Neural progenitor cell (in vitro differentiated cells): ENCODE measurements at places on chromosomes 1 and 21. TPM values are rescaled to one million over a fixed set of nuclear protein-coding genes. Genes with fewer than 3 reads are reported as not detected.

GRCh38 chr1:71721532-71721931, 560.8 kb downstream of the NEGR1 start:
- DNase-seq, result no peak

DNA sequence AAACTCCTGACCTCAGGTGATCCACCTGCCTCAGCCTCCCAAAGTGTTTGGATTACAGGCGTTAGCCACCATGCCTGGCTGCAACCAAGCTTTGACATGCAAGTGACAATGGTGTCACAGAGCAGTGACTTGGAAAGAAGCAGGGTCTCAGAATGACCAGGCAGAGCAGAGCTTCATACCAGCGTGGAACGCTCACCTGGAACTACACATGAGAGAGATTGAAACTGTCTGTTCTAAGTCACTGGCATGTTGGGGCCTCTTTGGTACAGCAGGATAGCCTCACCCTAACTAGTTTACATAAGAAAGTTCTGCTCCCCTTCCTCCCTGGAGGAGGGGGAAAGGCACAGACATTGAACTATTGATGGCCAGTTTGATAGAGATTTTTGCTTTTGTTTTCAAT, 47.5 kb upstream of the ITPKB start:
- DNase-seq, result no peak

GRCh38 chr1:99600782-99601181, 45.1 kb upstream of the PALMD start:
- no peak for DNase-seq

DNA sequence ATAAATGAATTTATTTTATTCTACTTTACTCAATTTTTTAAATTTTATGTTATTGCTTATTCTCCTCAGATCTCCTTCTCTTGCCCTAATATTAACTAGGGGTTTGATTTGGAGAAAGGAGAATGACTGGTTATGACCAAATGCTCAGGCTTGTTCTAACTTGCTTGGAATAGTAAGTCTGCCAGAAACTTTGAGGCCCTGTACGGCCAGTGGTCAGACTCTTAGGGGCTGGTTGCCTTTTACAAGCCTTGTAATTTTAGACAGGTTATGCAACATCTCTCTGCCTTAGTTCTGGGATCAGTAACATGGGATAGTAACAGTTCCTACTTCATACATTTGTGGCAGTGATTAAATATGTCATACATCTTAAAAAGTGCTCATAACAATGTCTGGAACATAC, 279.5 kb downstream of the DUSP10 start:
- DNase-seq, result no peak

GRCh38 chr1:91777196-91777595, 108.8 kb downstream of the TGFBR3 start:
- DNase-seq, result no peak

GRCh38 chr1:198678901-198679329, 40.1 kb downstream of the PTPRC start:
- no peak for DNase-seq

Gene CHAF1B
- 19.4 and 26.1 TPM in 2 replicates for total RNA-seq

DNA sequence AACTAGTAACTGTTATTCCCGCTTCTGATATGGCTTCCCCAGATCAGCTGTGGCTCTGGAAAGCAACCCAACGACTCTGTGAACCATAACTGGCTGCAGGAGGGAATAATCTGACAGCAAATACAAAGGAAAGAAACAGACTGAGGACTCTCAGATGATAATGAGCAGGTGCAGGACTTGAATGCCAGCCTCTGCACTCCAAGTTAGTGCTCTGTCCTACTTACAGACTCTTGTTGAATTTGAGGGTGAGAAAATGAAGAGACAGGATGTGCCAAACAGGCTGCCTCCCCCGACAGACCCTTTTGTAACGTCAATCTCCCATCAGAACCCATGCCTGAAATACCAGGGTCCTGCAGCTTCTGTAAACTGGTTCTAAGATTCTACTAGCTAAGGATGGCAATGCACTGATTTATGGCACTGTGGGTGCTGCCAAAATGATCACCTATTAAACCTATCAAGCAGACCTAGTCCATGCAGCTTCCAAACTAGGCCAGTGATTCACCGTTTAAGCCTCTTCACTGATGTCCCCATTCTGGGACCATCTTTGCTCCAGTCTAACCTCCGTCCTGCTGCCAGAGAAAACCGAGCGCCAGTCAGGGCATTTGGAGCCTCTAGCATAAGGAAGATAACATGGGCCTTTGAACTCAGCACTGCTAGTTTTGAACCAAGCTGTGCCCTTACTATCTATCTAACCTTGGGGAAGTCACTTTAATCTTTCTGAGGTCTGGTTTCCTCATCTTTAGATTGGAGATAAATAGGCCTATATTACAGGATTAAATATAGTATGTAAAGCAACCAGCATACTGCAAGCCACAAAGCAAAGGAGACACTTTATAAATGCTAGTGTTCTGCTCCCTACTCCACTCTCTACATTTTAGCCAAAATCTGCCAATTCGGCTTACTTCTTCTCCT, 4.8 kb downstream of the MKNK1 start:
- no peak for DNase-seq

DNA sequence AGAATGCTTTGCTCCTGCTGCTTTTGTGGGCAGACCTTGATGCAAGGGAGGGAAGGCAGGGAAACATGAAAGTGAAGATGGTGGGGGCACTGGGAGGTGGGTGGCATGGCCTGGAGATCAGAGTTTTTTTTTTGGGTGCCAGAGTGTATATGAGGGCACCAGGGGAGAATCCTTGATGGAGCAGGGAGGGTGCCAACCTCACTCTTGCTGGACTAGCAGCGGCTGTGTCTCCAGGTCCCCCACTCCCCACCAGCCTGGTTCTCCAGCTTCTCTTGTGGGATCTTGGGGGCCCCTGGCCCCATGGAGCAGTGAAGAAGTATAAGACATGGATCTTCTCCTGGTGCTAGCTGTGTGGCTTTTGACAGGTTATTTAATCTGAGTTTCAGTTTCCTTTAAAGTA, 13.5 kb upstream of the PRELP start:
- no peak for DNase-seq

DNA sequence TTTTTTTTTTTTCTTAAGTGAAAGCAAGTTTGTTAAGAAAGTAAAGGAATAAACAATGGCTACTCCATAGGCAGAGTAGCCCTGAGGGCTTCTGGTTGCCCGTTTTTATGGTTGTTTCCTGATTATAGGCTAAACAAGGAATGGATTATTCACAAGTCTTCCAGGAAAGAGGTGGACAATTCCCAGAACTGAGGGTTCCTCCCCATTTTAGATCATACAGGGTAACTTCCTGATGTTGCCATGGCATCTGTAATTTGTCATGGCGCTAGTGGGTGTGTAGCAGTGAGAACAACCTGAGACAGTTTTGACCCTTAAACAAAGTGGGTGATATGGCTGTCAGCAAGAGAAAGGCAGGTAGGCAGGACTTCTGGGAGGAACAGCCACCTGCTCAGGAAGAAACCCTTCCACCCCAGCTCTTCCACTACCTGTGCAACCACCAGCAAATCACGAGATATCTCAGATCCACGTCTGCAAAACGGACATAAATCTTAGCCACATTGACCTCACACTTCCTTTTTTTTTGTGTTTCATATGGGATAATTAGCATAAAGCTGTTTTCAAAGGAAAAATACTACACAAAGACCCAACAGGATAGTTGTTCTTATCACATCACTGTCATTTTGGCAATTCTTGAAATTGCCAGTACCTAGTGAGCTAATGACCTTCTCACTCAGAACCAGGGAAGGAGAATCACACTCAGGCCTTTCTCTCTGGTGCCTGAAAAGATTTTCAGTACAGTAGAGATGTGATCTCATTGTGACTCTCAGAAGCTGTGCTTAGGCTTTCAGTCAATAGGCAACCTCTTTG, 34.8 kb upstream of the DUSP10 start:
- no peak for DNase-seq

DNA sequence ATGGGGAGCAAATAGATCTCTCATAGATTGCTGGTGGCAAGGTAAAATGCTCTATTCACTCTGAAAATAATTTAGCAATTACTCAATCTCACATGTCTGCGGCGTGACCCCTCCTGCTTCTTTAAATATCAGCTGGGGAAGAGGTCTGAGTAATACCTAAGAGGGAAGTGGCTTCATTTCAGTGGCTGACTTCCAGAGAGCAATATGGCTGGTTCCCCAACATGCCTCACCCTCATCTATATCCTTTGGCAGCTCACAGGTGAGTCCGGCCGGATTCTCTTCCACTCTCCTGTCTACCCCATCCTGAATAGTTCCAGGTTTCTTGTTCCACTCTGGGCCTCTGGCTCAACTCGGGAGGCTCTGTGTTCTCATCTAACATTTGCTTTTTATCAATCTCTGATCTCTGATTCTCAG, at the start of gene SLAMF7:
TSS of gene SLAMF7 (plus strand) at position 150 of the 414 bp plus-strand sequence. CDS start at position 205, 55 bp downstream.
- DNase-seq, result no peak

DNA sequence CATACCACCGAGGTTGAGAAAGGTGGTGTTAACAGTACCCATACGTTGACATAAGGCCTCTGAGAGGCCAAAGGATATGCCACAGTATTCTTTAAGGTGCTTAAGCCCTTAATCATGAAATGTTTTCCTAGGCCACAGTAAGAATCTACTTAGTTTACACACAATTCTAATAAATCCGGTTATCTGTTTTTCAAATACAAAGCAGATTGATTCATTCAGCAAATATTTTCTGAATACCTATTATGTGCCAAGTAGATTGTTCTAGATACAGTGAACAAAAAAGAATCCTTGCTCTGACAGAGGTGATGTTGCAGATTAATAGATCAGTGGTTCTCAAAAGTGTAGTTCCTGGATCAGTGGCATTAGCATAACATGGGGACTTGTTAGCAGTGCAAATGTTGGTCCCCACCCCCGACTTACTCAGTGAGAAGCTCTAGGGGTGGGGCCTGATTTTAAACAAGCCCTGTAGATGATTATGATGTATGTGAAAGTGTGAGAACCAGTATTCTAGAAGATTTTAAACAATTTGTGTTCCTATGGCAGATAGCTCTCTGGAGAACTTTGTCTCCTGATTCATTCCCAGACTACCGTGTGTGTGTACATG, 61.6 kb downstream of the NFIA start:
- no peak for DNase-seq

Gene FCER1G
- 0.34 TPM in 1 of 2 replicates, not detected in the other for total RNA-seq

- DNase-seq, result no peak
Measured at GRCh38 chr1:42469727-42470126, 6.6 kb downstream of the CCDC30 start.

Gene SLAMF7
- total RNA-seq, result not detected in 2 replicates

DNA sequence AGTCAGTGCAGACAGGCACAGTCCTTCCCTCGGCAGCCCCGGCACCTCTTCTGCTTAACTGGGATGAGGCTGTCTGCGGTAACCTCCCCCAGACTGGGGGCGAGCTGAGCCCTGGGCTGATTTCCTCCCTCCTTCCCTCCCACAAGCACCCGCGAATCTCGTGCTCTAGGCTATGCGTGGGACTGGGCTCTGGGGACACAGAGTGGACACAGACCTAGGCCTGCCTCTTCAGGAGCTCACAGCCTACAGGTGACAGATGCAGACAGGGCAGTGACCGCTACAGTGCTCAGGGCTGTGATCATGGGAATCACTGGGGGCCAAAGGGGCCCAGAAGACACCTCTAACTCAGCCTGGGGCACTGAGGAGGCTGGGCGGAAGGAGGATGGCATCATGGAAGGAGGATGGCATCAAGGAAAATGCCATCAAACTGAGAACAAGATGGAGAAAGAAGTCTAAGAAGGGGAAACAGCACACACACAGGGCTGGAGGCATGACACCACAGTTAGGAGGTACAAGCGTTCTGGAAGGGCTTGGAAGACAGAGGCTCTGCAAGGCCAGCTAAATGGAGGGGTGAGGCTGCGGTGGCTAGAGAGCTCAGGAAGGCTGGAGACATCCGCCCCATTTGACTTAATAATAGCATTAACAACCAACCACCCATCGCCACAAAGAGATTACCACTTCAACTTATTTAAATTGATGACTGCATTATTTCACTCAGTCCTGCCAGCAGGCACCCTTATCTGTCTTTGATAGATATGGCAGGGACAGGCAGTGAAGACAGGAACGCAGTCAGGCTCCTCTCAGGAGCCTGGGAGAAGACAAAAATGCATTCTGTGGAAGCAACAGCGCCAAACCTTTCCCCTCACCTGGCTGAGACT, 4.2 kb downstream of the TTC39A start:
- no peak for DNase-seq

Gene SLC35F3
- 0.79 and 1.5 TPM in 2 replicates for total RNA-seq

DNA sequence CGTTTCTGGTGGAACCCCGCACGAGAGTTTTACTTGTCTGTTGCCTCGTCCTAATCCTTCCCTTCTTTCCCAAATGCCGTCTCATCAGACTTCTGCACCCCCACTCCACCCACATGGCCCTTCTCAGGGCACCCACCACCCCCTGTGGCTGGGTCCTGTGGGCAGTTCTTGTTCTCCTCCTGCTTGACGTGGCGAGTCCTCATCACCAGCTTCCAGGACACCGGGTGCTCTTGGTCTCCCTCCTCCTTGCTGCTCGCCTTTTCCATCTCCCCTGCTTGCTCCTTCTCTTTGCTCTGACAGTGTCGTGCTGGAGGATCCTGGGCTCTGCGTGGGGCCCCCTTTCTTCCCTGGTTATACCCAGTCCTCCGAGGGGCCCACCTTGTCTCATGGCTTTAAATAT, 51.8 kb downstream of the B3GALT5 start:
- no peak for DNase-seq

Gene SEMA6C
- total RNA-seq, result 5.6 and 12.1 TPM in 2 replicates

DNA sequence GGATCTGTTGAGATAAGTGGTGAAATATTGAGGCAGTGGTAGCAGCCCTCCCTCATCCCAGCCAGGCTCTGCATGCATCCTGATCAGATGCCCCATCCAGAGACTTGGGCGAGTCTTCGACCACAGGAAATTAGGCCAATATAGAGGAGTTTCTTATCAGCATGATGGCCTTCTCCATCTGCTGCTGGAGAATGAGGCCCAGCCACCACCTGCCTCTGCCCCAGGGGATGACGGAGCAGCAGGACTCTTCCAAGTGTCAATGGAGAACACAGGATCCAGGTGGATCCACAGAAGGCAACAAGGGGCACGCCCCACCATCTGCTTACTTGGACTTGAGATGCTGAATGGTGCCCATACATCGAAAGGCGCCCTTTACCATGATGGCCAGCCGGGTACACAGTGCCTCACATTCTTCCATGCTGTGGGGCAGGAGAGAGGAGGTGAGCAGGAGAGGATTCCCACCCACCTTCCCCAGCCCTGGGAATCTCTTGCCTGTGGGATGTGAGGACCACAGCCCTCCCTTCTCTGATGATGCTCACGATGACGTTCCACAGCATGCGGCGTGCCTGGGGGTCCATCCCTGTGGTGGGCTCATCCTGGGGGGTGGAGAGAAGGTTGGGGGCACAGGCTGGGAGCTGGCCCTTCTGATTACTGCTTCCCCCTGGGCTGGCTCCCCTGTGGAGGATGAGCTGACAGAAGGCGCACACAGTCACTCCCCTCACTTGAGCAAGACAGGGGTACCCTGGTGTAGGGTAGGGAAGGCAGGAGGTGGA, 91.5 kb upstream of the GCLM start:
- no peak for DNase-seq

Gene ACTL8
- total RNA-seq, result 0.15 TPM in 1 of 2 replicates, not detected in the other
